ENCODE measurements at places on chromosomes 3 and 15.
A peak's percentile ranks its signal among the peaks of the same experiment; 100 is the strongest.

GRCh38 chr15:100201376-100202280, 140.1 kb downstream of the ADAMTS17 start:
- DNase-seq, result no peak

DNA sequence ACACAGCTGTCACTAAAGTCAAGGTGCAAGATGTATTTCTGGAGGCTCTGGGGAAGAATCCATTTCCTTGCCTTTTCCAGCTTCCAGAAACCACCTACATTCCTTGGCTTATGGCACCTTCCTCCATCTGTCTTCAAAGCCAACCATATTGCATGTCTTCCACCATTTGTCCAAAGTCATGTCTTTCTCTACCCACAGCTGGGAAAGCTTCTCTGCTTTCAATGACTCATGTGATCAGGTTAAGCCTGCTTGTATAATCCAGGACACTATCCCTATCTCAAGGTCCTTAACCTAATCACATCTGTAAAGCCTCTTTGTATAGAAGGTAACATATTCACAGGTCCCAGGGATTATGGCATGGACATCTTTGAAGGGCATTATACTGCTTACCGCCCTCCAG, 14.2 kb downstream of the ARHGAP31 start:
- DNase-seq, result no peak

DNA sequence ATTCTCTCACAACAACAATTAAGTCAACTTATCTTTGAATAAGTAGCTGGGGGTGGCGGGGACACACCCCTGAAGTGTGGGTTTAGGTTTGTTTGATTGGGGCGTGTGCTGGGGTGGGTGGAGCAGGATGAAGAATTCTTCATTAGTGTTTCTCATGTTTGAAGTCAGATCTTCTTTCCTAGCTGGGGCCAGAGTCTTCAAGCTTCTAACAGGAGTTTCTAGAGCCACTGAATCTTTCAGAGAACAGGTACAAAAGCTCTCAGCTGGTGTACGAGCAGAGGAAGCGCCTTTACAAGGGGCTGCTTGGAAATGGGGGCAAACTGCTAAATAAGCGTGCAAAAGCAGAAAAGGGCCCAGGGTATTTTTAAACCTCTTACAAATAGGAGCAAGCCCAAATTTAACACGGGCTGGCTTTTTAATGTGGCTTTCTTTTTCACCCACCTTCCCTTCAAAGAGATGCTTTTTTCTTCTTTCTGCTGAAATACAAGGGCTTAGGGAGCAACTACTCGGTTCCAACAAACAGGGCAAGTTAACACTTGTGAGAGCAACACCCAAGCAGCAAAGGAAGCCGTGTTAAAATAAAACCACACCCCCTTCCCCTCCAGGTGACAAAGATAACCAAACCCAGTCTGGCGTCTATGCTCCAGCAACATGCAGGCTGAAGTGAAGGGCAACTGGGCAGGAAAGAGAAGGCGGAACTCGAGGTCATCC, 86.9 kb upstream of the RASGRP1 start:
- no peak for DNase-seq

DNA sequence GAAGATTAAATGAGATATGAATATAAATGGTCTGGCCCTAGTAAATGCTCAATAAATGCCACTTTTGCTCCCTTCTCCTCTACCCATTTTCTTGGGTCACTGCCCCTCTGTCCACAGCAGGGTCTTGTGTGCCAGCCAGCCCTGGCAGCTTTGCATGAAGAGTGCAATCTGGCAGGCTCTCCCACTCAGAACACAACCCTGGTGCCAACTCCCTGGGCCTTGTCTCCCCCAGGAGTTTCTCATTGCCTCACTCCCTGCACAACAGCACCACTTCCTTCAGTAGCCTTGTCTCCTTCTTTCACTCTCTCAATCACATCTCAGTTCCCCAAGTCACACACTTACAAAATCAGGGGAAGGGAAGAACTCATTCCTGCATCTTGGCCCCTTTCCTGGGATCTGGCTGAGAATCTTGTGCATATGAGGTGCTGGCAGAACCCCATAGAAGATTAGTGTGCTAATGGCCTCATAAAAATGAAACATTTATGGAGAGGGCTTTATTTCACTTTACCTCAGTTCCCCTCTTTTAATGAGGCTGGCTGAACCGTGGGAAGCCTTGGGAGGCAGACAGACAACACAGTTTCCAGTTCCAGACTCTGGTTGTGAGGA, 445.9 kb upstream of the PROK2 start:
- no peak for DNase-seq

DNA sequence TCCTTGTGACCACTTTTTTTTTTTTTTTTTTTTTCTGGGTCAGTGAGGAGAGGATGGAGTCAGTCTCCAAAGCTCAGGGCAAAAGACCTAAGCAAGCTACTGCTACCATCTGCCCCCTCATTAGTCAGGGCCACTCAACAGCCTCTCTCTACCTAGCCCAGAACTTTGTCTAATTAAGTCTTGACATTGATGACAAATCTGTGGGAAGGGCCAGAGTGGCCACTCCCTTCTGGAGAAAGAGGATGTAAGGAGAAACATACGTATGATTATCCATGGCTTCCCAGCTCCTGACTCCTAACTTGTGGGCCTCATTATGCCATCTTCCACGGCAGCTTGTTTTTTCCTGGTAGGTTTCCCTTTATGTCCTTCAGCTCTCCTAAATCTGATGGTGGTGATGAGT, 37.9 kb downstream of the NR1I2 start:
- DNase-seq, result no peak

DNA sequence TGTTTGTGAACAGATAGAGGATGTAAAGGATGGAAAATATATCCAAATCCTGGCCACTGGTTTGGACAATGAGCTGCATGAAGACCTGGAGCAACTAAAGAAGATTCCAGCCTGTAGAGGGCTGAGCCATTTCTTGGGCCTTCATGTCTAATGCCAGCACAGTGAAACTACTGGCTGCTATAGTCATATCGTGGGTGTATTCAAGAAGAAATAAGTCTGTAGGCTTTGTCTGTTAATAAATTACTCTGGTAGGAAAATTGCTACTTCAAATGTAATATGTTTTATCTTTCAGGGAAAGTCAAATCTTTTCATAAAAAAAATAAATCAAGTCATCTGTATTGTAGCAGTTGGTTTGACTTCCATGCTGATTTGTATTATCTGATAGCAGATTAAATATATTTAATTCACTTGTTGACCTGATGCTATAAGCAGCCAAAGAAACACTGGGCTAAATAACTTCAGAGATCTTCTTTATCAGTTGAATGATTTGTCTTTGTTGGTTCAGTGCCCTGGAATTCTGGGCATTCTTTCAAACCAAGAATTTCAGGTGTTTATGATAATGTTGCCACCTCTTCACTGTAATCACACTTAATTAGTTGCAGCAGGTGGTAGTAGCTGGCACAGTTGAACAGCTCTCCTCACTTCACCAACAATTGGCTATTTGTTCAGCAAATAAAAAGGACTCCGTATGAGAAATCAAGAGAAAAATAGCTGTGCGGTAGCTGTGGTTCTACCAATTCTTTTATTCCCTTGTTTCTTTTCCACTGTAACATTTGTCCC, 1109.5 kb downstream of the NSUN3 start:
- no peak for DNase-seq

GRCh38 chr15:72169921-72170611, 27.5 kb downstream of the GRAMD2A start:
- DNase-seq, result no peak

GRCh38 chr3:140911822-140912221, 29.8 kb upstream of the SLC25A36 start:
- no peak for DNase-seq

GRCh38 chr3:55364421-55364820, 122.7 kb downstream of the WNT5A start:
- no peak for DNase-seq

- DNase-seq, result no peak
These were observed 41.6 kb upstream of the SEMA6D start for GRCh38 chr15:47675735-47676134.

DNA sequence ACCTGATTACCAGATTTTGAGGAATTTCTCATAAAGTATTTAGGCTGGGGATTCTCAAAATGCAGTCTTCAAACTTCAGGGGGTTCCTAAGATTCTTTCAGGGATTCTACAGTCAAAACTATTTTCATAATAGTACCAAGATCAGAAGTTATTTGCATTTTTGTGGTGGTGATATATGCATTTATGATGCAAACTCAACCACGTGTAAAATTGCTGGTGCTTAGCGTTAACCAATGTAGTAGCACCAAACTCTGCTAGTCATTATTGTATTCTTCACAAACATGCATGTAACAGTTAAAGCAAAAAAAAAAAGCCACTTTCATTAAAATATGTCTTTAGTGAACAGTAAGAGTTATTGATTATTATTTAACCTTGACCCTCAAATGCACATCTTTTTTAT, 274.9 kb upstream of the DNAJC19 start:
- no peak for DNase-seq

- no peak for DNase-seq
These were observed 16.9 kb downstream of the TCAIM start for GRCh38 chr3:44355362-44356033.

GRCh38 chr15:81825136-81825535, 220.7 kb downstream of the MEX3B start:
- no peak for DNase-seq

DNA sequence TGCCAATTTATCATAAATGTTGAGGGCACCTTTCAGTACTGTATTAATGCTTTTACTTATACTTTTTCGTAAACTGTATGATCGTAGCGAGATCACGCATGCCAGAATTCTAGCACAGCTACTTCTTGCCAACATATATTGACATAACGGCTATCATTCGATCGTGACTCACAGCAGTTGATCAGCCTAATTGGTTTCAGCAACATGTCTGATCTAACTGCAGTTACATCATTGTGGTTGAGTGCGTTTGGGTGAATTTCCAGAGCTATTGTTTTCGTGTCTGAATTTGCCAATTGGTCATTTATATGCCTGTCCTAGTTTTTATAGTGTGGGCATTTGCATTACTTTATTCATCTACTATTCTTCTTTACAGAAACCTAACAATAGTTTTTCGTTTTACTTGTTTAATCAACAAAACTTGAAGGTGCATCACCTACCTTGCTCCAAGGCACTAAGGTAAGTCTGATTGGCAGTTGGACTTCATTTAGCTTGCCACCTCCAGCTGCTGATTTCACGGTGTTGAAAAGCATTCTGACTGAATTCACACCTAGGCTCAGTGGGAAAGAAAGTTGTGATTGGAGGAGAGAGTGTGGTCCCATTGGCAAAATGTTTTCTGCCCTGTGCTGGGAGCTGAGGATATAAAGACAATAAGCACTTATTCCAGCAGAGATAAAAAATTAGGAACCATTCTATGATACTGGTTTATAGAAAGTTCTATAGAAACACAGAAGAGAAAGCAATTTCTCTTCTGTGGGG, 120.9 kb upstream of the RGMA start:
- no peak for DNase-seq

- no peak for DNase-seq
These were observed 26.5 kb downstream of the SPG11 start for GRCh38 chr15:44636976-44637375.

- peak; percentile 68 for DNase-seq
These were observed 17.4 kb downstream of the PDIA5 start for GRCh38 chr3:123084192-123084591.

- no peak for DNase-seq
These were observed 112.5 kb downstream of the MYO9A start for GRCh38 chr15:72005483-72005882.

- no peak for DNase-seq
These were observed 63.8 kb upstream of the CGNL1 start for GRCh38 chr15:57312318-57313133.

- DNase-seq, result no peak
These were observed 8.4 kb downstream of the ARHGEF26 start for GRCh38 chr3:154129625-154130024.

GRCh38 chr15:39583596-39584265, 2.9 kb downstream of the THBS1 start:
- DNase-seq, result no peak

GRCh38 chr3:172274906-172275305, 173.3 kb downstream of the GHSR start:
- DNase-seq, result no peak

GRCh38 chr3:32335365-32336112, 56.1 kb upstream of the CMTM7 start:
- DNase-seq, result no peak

Measured in Right ventricle myocardium inferior (tissue), 1 donor.